ENCODE measurements at places on chromosomes 3 and 15. TPM values are rescaled to one million over a fixed set of nuclear protein-coding genes. Genes with fewer than 3 reads are reported as not detected.

The NUDT16 gene
- 26.9 TPM for total RNA-seq

- DNase-seq = no peak
Observed at GRCh38 chr3:40869939-40870338, 329.4 kb upstream of the CTNNB1 start.

- DNase-seq = no peak
Observed at GRCh38 chr3:21274079-21274571, 476.9 kb downstream of the ZNF385D start.

GRCh38 chr3:31952205-31952604, 28.9 kb downstream of the OSBPL10 start:
- DNase-seq = no peak

The P2RY14 gene
- total RNA-seq = 1.4 TPM

- DNase-seq = no peak
Observed at GRCh38 chr3:31370380-31370666, 162.4 kb upstream of the STT3B start.

DNA sequence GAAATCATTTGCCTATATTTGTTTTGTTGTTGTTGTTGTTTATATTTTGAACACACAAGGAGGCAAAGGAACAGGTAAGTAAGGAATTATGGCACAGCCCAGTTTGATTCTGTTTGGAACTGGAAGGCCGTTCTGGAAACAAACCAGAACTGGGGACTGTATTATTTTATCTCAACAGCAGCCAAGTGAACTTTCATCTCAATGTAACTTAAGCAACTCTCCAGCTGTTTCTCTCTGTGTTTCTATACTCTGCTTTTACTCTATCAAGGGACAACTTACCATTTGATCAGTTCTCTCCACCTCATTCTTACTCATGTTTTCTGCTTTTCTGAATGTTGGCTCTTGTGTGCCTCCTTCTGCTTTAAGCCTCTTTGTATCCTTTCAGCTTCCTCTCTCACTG, 16.0 kb upstream of the WDR49 start:
- DNase-seq = no peak

DNA sequence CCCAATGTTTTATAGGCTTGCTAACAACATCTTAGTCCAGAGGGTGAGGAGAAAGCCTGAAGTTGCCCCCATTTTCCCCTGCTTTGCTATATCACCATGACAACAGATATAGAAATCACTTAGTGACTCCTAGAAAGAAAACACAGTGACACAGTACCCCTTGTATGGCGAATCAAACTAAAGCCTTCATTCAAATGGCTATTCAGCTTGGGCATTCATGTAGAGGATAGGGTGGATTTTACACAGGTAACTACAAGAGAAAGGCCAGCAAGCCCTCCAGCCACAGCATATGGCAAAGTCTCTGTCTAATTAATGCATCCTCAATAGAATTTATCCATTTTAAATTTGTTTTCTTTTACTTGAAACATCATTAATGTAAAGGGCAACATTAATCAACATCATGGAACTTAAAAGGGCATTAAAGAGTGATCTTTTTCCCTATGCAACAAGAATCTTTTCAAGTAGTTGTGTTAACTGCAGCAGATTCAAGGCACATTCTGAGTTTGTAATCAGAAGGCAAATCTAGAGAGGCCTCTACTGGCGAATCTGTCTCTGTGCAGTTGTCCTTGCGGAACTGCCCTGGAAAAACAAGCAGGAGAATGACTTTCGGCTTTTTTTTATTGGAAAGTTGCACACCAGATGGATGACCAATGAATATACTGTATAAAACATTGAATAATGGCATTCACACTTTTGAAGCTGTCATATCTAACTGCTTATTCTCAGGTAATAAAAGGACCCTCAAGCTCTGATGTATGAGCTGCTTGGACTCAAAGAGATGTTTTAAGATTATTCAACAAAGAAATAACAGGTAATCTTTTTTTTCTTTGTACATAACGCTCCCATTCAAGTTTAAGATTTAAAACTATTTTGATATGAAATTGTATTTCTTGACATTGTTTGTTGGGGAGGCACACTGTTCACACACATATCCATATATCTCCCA, 621.7 kb upstream of the AGTR1 start:
- DNase-seq = no peak

DNA sequence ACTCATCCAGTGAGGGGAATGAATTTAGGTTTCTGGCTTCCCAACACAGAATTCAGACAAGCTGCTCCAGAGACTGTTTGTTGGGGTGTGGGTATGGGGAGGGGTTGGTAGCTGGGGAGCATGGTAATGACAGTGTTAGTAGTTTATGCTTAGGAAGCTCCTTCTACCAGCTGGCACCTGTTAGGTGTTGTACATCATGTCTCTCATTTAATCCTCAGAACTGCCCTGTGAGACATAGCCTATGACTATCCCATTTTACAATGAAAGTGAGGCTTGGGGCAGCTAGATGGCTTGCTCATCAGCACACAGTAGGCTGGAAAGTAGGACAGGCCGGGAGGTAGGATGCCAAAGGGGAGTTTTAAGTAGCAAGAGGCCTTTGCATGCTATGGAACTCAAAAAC, 2.5 kb downstream of the EIF4E3 start:
- DNase-seq = no peak

GRCh38 chr3:146625186-146625775, 20.1 kb upstream of the PLSCR5 start:
- DNase-seq = no peak

DNA sequence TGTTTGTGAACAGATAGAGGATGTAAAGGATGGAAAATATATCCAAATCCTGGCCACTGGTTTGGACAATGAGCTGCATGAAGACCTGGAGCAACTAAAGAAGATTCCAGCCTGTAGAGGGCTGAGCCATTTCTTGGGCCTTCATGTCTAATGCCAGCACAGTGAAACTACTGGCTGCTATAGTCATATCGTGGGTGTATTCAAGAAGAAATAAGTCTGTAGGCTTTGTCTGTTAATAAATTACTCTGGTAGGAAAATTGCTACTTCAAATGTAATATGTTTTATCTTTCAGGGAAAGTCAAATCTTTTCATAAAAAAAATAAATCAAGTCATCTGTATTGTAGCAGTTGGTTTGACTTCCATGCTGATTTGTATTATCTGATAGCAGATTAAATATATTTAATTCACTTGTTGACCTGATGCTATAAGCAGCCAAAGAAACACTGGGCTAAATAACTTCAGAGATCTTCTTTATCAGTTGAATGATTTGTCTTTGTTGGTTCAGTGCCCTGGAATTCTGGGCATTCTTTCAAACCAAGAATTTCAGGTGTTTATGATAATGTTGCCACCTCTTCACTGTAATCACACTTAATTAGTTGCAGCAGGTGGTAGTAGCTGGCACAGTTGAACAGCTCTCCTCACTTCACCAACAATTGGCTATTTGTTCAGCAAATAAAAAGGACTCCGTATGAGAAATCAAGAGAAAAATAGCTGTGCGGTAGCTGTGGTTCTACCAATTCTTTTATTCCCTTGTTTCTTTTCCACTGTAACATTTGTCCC, 1109.5 kb downstream of the NSUN3 start:
- no peak for DNase-seq

DNA sequence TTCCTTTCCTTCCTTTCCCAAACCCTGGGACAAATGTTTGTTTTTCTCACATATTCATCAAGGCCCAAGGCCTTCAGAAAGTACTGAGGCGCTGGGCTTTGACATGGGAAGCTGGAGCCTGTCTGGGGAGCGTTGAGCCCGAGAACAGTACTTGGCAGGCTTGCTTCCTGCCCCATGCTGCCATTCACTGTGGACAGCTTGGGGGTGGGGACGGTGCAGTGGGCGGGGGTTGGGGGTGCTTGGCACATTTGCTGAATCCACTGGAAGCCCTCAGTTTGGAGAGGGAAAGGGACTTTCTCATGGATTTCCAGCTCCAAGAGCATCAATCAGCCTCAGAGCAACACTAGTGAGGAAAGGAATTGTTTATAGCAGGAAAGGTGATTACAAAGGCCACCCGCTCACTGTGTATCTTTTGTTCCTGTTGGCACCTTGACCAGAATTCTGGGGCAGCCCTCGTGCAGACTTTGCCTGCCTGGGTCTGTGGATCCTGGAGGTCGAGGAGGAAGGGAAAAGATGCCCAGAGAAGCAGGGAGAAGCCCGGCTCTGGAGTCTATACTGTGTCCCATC, 199.8 kb upstream of the RGMA start:
- DNase-seq = no peak

DNA sequence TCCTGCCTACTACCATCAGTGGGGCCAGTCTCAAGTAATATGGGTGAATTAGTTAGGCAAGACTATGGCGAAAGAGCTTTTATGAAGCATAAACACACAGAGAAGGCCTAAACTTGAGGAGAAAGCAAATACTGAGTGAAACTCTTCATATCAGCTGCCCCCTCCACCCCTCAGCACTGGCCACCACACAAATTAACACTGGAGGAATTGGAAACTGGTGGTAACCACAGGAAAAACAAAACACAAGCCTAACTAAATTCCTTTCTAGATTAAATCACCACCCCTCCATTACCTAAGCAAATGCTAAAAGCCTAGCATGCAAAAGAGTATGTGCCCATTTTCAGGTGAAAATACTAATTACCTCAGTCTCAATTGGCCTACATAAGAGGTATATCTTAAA, 774.7 kb upstream of the NECTIN3 start:
- DNase-seq = no peak

The ERC2 gene
- total RNA-seq = 1.1 TPM

The LMAN1L gene
- not detected for total RNA-seq

- DNase-seq = no peak
Observed at GRCh38 chr15:57494581-57494980, 97.1 kb upstream of the MYZAP start.

DNA sequence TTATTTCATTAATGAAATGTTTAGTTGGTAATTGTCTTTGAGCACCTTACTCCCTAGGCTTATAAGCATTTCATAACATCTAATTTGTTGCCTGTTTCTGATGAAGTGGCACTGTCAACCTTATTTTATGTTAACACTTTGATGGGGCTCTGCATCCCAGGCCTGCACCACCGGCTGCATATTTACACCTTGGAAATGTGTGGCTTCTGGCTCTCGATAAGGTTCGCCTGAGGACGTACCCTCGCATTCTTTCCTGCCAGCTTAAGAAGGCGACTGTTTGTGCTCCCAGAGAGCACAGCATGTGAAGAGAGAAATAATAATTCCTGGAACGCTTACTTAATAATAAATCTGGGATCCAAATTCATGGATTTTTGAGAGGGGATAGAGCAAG, 763.3 kb upstream of the CFAP20DC start:
- DNase-seq = no peak

GRCh38 chr3:150970665-150971324, 1.7 kb downstream of the CLRN1 start:
- no peak for DNase-seq

The ABCF3 gene
- total RNA-seq = 81.1 TPM

- peak; percentile 98 for DNase-seq
Observed at GRCh38 chr3:17742102-17742879, at the start of gene TBC1D5. Gene TBC1D5, minus strand, starts transcription at chr3:17742631. Its CDS starts 234,061 bp downstream, at chr3:17508570.

DNA sequence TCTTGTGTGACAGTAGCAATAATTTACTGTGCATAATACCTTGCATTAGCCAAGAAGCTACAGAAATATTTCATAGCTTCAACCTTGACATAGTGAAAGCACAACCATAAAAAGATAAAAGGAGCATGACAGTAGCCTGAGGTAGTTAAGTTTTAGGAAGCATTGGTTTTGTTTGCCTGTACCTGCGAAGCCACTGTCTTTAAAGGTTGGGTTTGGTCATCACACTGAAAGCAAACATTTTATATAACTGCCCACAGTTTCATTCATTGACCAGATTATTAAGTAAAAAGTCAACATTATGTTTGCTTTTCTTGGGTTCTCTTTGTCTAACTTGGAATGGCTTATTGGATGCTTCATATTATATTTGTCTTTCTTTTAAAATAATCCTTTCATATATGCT, 450.1 kb upstream of the IL12A start:
- DNase-seq = no peak

DNA sequence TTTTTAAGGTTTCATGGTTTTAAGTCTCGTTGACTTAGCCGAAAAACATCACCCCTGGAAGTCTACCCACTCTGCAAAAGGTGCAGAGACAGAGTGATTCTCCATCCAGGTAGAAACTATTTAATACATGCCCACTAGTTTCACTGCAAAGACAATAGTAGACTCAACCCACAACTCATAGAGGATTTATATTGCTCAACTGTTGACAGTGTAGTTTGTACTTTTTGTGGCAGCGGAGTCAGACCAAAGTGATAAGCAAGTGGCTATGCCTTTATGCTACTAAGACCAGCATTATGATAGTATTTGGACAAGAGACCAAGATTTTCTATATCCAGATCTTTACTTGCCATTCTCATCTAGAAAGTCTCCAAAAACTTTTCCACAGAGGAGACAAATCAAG, 98.8 kb upstream of the ZBTB20 start:
- DNase-seq = no peak

DNA sequence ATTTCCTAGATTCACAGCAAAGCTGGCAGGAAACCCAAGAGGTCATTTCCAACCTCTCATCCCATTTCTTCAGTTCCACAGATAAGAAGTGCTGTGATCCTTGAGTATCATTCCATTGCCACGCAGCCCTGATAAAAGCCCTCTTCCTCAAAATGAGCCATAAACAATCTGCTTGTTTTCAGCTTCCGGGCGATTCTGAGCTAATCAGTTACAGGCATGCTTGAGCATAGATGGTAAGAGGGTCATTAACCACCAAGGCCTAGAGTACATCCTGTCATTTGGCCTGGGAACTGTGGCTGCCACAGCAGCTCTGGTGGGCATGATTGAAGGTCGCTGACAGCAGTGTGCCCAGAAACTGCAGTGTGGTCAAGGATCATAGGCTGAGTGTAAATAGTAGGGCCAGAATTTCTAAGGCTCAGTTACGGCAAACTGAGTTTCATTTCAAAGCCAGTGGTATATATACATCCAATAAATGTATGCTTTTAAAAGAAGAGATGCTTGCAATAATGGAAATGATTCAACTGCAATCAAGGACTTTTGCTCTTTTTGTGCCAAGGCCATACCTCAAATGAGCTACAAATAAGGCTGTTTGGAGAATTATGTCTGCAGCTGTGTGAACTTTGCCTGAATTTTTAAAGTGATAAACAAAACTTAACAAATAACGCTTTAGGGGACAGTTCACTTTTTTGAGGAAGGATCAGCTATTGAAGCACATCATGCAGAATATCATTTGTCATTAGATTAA, 47.3 kb downstream of the P3H2 start:
- DNase-seq = no peak

DNA sequence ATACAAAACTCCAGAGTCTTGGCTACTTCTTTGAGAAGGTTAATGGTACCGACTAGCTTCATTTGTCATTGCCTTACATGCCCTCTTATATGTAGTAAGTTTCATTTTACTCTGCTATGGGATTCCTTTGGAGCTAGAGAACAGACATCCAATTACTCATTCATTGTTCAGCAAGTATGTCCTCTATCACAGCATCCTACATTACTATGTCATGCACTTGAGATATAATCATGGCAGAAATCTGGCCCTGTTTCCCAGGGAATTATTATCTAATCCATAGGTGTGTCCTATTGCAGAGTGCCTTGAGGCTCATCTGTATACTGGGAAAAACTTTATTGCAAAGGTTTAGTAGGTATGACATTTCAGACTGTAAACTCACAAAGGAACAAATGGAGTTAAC, 333.1 kb upstream of the NECTIN3 start:
- DNase-seq = no peak

The ZNF80 gene
- not detected for total RNA-seq

The LRRC15 gene
- 0.35 TPM for total RNA-seq

GRCh38 chr15:80105595-80105994, 46.1 kb downstream of the ZFAND6 start:
- DNase-seq = no peak

- no peak for DNase-seq
Observed at GRCh38 chr3:136690599-136690998, 61.6 kb downstream of the STAG1 start.

GRCh38 chr3:179726075-179726699, 73.3 kb downstream of the USP13 start:
- no peak for DNase-seq

The TMCO5A gene
- total RNA-seq = not detected

GRCh38 chr3:167565489-167565888, 88.3 kb downstream of the WDR49 start:
- no peak for DNase-seq

All from mesenteric fat pad (tissue), 1 donor.